Neural crest cell (in vitro differentiated cells): ENCODE measurements at places on chromosomes 12 and 14. TPM values are rescaled to one million over a fixed set of nuclear protein-coding genes. Genes with fewer than 3 reads are reported as not detected.

MBD6 gene
- 90.4 and 91.3 TPM in 2 replicates for total RNA-seq

CCND2 gene
- 186 TPM in 2 replicates for total RNA-seq

LHX5 gene
- total RNA-seq = 1.5 and 1.8 TPM in 2 replicates

ACSM4 gene
- not detected in 2 replicates for total RNA-seq

KLHL33 gene
- 0.07 TPM in 1 of 2 replicates, not detected in the other for total RNA-seq

FOXG1 gene
- total RNA-seq = 0.07 TPM in 1 of 2 replicates, not detected in the other

SLC6A15 gene
- 2.8 and 3.2 TPM in 2 replicates for total RNA-seq

- no peaks in the 10 kb centered on the region for H3K36me3 ChIP-seq
- no peak for DNase-seq
- H3K4me3 ChIP-seq = no peak overlapping the region
- no peaks in the 10 kb centered on the region for H3K4me1 ChIP-seq
- H3K27me3 ChIP-seq = no peaks in the 10 kb centered on the region
Observed at GRCh38 chr12:58728397-58728796, 191.9 kb downstream of the LRIG3 start.

GRCh38 chr14:37601865-37602264, 6.4 kb downstream of the TTC6 start:
- H3K27ac ChIP-seq = no peak overlapping the region
- peaks cover 13% of the 10 kb centered on the region for H3K4me1 ChIP-seq
- peaks cover 100% of the 10 kb centered on the region for H3K27me3 ChIP-seq
- H3K4me3 ChIP-seq = no peak overlapping the region

- H3K36me3 ChIP-seq = no peaks in the 10 kb centered on the region
- H3K27me3 ChIP-seq = no peaks in the 10 kb centered on the region
- no peak overlapping the region for H3K4me3 ChIP-seq
- H3K4me1 ChIP-seq = no peaks in the 10 kb centered on the region
- H3K27ac ChIP-seq = peak overlapping the region; percentile 22
- DNase-seq = no peak
Observed at GRCh38 chr12:108744021-108744897, 12.9 kb upstream of the CORO1C start.

- H3K4me1 ChIP-seq = no peaks in the 10 kb centered on the region
- DNase-seq = no peak
- H3K27me3 ChIP-seq = no peaks in the 10 kb centered on the region
- no peak overlapping the region for H3K4me3 ChIP-seq
- H3K36me3 ChIP-seq = no peaks in the 10 kb centered on the region
Observed at GRCh38 chr12:100193085-100193484, 7.5 kb upstream of the ACTR6 start.

- H3K36me3 ChIP-seq = peaks cover 4% of the 10 kb centered on the region
- DNase-seq = no peak
- H3K4me1 ChIP-seq = peaks cover 6% of the 10 kb centered on the region
- H3K27me3 ChIP-seq = no peaks in the 10 kb centered on the region
- no peak overlapping the region for H3K27ac ChIP-seq
- H3K4me3 ChIP-seq = no peak overlapping the region
Observed at GRCh38 chr12:19885093-19885812, 446.0 kb downstream of the AEBP2 start.

- H3K36me3 ChIP-seq = peaks cover 25% of the 10 kb centered on the region
- no peak overlapping the region for H3K27ac ChIP-seq
- H3K4me3 ChIP-seq = no peak overlapping the region
Observed at GRCh38 chr14:102479777-102480176, 29.8 kb downstream of the ANKRD9 start.

- no peaks in the 10 kb centered on the region for H3K27me3 ChIP-seq
- H3K27ac ChIP-seq = no peak overlapping the region
- DNase-seq = no peak
- peaks cover 5% of the 10 kb centered on the region for H3K4me1 ChIP-seq
- peaks cover 7% of the 10 kb centered on the region for H3K36me3 ChIP-seq
- no peak overlapping the region for H3K4me3 ChIP-seq
Observed at GRCh38 chr12:79547044-79547734, 143.6 kb downstream of the PAWR start.

DNA sequence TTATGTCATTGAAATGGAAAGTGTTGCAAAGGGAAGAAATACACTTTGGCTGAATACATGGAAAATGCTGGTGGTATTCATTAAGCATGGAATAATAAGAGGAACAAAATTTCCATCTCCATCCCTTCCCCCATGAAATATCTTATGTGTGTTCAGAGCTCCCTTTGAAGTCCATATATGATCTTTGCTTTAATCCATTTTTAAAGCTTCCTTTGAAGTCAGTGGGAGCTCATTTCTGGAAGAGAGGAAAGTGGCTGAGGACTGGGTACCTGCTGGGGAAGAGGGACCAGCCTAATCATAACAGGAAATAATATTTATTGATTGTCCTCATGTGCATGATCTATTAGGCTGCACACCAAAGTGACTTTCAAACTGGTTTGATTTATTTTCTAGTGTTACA, 49.2 kb downstream of the AKAP6 start:
- H3K27ac ChIP-seq = no peak overlapping the region
- peaks cover under 1% of the 10 kb centered on the region for H3K4me1 ChIP-seq
- no peaks in the 10 kb centered on the region for H3K36me3 ChIP-seq

GRCh38 chr12:50038336-50038735, 13.0 kb upstream of the RACGAP1 start:
- H3K27me3 ChIP-seq = no peaks in the 10 kb centered on the region
- no peak for DNase-seq
- H3K27ac ChIP-seq = no peak overlapping the region
- peaks cover 10% of the 10 kb centered on the region for H3K4me1 ChIP-seq
- H3K4me3 ChIP-seq = no peak overlapping the region

DNA sequence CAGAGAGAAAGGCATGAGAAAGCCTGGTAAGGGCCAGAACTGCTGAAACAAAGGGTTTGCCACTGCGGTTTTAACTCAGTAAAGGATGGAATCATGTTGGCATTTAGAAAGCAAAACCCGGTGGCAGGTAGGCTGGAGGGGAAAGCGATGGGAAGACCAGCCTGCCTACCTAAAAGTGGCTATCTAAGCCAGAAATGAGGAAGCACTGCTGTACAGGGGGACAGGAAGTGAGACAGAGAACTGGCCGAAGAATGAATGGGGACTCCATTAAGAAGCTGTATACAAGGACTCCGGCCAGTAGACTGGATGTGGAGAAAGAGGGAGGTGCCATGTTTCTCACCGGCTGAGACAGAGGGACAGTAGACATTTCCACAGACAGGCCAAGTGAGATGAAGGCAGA, 48.2 kb downstream of the PPM1H start:
- H3K27ac ChIP-seq = no peak overlapping the region
- no peak overlapping the region for H3K4me3 ChIP-seq
- H3K4me1 ChIP-seq = no peaks in the 10 kb centered on the region
- no peaks in the 10 kb centered on the region for H3K27me3 ChIP-seq
- no peak for DNase-seq

GRCh38 chr14:45028107-45028626, 55.7 kb upstream of the PRPF39 start:
- H3K4me3 ChIP-seq = no peak overlapping the region
- no peaks in the 10 kb centered on the region for H3K27me3 ChIP-seq
- DNase-seq = no peak
- no peak overlapping the region for H3K27ac ChIP-seq
